ENCODE measurements at places on chromosomes 4 and X.

DNA sequence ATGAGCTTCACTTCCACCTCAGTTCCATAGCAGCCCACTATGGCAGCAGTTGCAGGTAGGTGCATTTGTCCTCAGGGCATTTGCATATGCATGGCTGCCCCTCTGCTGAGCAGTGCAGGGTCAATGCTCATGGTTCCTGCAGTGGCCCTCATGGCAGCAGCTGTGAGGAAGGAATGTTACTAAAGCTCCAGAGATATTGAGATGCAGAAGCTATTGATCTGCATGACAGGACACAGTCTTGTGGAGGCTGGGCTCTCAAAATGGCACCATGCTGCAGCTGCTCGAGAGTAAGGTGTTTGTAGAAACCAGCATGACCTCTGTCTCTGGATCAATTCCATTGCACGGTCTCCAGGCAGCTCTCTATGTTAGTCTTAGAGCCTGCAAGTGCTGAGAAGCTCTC is 179.2 kb upstream of the PCDH18 start:
- DNase-seq: no peak

- DNase-seq: peak; percentile 99
Observed at GRCh38 chr4:152535903-152536544, at the start of gene FBXW7. Gene FBXW7 (minus strand): TSS chr4:152536092. CDS start chr4:152411803, 124,289 bp downstream.

GRCh38 chrX:46620505-46620904 is 46.9 kb downstream of the CHST7 start:
- DNase-seq: no peak

GRCh38 chr4:8117278-8117682 is 41.3 kb downstream of the ABLIM2 start:
- DNase-seq: no peak

DNA sequence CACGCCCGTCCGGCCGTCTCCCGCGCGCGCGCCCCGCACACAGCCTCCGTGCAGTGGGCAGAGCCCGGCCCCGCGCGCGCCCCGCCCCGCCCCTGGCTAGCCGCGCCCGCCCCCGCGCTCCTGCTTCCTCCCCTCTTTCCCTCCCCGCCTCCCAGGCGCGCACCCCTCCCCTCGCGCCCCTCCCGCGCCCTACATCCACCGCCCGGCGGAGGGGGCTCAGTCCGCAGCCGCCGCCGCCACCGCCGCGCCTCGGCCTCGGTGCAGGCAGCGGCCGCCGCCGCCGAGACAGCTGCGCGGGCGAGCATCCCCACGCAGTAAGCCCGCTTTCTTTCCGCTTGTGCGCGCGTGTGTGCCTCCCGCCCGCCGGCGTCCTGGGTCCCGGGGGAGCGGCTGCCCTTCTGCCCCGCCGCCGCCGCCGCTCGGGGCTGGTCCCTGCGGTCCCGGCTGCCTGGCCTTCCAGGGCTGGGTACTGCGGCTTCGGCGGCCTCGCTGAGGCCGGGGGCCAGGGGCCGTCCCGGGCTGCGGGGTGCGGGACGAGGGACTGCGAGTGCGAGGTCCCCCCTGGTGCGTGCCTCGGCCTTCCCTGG is at the start of gene FHL1:
TSS of gene FHL1 (plus strand) at position 219 of the 587 bp plus-strand sequence.
- no peak for DNase-seq

DNA sequence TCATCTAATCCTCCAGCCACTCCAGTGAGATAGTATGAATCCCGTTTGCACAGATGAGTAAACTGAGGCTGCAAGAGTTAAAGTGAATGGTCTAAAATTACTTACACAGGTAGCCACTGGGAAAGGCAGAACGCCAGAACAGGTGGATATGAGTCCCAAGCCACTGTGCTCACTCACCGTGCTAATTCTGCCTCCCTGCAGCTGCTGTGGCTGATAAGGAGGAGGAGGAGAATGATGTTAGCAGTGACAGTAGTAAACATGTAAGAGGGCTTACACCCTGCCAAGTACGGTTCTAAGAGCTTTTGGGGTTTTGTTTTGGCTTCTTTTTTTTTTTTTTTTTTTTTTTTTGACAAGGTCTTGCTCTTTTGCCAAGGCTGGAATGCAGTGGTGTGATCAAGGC is 90.5 kb upstream of the PRPS2 start:
- DNase-seq: no peak

- DNase-seq: no peak
Observed at GRCh38 chrX:101062176-101062575, 10.3 kb upstream of the TRMT2B start.

GRCh38 chr4:141684785-141685184 is 48.4 kb downstream of the IL15 start:
- DNase-seq: no peak
